Activated CD8-positive, alpha-beta memory T cell treated with anti-CD3 and anti-CD28 coated beads for 1 hour (primary cell): ENCODE measurements at places on chromosomes 2 and 18.

DNA sequence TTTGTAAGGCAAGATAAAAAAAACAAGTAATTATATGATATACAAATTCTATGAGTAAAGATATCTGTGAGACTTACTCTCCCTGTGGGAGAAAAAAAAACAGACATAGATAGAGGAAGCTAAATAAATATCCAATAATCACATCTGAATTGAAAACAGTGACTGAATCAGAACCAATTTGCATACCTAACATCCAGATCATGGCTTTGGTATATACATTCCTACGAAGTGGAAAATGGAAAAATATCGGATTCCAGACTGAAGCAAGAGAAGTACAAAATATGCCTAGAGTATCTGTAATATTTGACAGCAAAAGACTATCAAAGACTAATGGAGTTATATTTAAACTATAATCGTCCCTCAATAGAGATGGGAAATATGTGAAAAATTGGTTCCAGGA is 1108.1 kb upstream of the CHAC2 start:
- DNase-seq = no peak

- DNase-seq = no peak
Observed at GRCh38 chr2:98188351-98189046, 101.5 kb downstream of the VWA3B start.

- DNase-seq = no peak
Observed at GRCh38 chr2:175063741-175064140, 58.6 kb upstream of the CHN1 start.

GRCh38 chr2:121735518-121736074 is 1.1 kb downstream of the NIFK start:
- no peak for DNase-seq

GRCh38 chr2:190860985-190861680 is 19.5 kb upstream of the GLS start:
- DNase-seq = no peak

- DNase-seq = no peak
Observed at GRCh38 chr2:98601532-98602132, 6.7 kb downstream of the COA5 start.

- DNase-seq = peak; percentile 3
Observed at GRCh38 chr2:64454386-64455332, 697 bp downstream of the LGALSL start.

- no peak for DNase-seq
Observed at GRCh38 chr2:205405194-205405593, 277.1 kb upstream of the NRP2 start.

DNA sequence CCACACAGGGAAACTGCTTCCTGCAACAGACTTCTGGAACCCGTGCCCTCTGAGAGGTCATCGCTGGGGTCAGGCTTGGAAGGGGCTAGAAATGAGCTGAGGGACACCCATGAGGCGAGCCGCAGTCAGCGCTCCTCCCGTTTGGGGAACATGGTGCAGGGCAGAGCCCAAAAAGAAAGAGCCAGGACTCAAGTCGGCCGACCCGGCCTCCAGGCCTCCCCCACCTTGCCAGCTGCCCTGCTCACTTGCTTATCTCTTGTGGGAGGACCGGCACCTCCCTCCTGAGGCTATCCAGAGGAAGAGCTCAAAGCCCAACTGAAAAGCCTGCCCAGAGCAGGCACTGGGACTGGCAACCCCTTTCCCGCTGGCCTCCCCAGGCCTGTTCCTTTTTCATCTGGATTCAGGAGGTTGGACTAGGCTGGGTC is 43.6 kb downstream of the SCTR start:
- no peak for DNase-seq

GRCh38 chr2:134074619-134075018 is 179.3 kb upstream of the MGAT5 start:
- DNase-seq = no peak

DNA sequence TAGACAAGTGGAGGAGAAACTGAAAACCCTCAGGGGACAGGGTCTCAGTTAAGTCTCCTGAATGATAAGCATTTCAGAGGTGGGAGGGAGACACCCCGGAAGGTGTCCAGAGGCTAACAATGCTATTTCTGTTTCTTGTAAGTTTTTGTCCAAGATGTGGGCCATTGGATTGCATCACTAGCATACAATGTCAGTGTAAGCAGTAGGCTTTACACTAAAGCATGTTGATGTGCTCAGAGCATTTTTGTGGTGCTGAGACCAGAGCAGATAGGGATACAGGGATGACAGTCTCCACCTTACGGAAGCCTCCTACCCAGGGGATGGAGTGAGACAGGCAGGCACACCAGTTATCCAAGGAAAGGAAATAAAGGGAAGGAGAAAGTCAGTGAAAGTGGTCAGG is 2.2 kb upstream of the IL1R1 start:
- DNase-seq = no peak

DNA sequence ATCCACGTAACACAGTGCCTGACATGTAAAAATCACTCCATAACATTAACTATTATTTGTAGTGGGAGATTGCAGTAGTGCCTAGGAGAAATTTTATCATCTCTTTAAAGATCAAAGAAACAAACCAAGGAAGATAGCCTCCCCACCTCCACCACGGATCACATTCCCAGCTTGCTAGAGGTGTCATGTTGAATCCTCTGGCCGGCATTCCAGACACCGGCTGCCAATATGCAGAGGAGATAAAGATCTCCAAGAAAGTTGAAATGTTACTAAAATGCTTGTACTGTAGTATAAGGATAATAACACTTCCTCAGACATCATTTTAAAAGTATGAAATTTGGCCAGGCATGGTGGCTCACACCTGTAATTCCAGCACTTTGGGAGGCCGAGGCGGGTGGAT is 6.1 kb upstream of the ATG16L1 start:
- DNase-seq = no peak

DNA sequence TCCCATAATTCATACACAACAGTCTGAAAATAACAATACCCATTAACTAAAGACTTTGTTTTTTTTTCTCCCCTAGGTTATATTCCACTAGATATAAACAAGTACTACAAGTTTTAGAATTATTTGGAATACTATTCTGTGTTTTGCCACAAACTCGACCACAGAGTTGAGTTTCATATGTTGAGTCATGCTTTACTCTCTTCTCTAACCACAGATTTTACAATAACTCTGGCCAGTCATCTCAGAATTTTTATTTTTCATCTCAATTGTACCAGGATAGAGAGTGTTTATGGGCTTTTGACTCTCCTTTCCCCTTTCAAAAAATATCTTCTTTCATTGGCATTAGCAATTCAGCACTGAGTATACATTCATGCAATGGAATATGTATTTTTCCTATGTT is 348.7 kb upstream of the GALNT5 start:
- DNase-seq = no peak

DNA sequence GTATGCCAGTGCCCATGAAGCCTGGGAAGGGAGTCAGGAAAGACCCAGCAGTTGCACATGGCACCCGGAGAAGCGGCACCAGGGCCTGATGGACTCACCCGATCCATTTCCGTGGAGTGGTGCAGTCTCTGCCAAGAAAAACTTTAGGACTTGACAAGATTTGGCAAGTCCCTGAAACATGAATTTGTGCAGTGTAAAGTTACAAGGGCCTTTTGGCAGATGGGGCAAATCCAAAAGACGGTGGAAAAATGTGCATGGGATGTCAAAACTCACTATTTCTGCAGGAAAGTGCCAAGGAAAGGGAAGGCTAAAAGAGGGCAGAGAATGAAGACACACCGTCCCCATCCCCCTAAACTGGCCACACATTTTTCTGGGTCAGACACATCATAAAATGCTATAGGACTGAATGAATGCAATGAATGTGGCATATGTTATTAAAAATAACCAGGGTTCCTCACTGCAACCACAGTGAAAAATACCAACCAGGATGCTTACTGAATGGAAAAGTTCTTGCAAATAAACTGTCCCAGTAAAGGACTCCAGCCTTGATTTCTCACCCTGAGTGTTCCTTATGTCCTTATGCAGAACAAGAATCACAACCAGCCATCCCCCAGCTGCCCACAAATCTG is 173.5 kb upstream of the SIX2 start:
- DNase-seq = no peak

DNA sequence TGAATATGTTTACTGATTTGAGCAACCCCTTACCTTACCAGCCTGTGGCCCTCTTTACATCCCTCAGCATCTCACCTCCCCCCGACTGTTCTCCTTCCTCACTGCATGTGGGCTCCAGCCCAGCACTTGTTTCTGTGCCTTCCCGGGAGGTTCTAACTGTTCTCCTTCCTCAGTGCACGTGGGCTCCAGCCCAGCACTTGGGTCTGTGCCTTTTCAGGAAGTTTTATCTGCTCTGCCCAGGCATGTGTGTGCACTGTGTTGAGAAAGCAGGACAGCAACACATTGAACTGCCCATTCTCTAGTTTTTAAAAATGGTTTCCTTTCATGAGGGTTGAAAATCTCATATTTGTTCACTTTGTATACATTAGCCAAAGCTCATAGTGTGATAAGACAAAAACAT is 158.4 kb downstream of the ATP9B start:
- no peak for DNase-seq

- no peak for DNase-seq
Observed at GRCh38 chr2:109692013-109692743, 78.0 kb downstream of the SOWAHC start.

DNA sequence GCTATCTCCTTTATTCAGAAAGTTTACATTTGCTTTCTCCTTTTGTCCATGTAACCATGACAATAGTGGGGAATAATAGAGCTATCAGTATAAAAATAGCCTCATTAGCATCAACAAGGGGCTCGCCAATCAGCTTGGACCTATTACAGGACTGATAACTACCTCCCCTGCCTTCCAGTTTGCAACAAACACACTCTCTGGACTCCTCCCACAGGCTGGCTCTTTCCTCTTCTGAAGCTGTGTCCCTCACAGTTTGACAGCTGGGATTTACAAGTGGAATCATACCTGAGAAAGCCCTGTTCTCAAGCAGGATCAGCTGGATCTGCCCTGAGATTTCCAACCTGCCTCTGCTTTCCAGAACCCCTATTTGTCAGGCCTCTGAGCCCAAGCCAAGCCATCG is 162.5 kb downstream of the GRB14 start:
- no peak for DNase-seq

- DNase-seq = no peak
Observed at GRCh38 chr18:50327983-50328382, 40.5 kb upstream of the CXXC1 start.

DNA sequence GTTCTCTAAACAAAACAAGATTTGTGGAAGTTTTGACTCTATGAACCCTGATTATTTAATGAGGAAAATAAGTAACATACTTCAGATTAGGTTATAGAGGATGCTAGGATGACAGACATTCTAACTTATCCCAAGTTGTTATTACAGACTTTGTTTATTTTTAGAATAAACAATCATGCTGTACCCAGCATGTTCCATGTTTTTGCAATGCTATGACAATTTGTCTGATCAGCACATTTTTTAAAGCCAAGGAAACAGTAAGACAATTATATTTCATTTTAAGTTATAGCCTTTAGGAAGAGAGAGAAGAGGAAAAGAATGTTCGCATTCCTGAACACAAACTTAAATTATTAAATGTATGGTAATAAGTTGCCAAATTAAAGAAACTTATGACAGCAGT is 119.8 kb downstream of the KYNU start:
- no peak for DNase-seq

- DNase-seq = peak; percentile 94
Observed at GRCh38 chr2:201257956-201258665, 2.2 kb upstream of the CASP8 start.

GRCh38 chr18:8496186-8496585 is 113.1 kb upstream of the RAB12 start:
- no peak for DNase-seq

DNA sequence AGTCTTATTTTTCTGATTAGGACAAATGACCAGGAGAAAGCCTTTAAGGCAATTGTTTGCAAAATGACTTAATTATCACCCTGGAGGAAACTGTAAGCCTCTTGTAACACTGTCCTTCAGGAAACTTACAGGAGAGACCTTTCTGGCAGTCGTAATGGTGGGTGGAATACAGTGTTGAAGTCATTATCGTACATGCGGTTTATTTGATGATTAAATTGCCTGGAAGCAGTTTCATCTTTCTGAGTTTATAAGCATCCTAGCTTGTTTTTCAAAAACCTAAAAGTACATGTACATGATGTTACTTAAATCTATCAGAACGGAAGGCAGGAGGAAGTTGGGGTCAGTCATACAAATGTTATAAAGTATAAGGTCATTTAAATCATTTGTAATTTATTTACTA is 86.2 kb upstream of the RAB27B start:
- no peak for DNase-seq

- no peak for DNase-seq
Observed at GRCh38 chr2:11515490-11515981, 18.3 kb upstream of the GREB1 start.

- DNase-seq = no peak
Observed at GRCh38 chr2:106840818-106841217, 45.1 kb downstream of the ST6GAL2 start.

DNA sequence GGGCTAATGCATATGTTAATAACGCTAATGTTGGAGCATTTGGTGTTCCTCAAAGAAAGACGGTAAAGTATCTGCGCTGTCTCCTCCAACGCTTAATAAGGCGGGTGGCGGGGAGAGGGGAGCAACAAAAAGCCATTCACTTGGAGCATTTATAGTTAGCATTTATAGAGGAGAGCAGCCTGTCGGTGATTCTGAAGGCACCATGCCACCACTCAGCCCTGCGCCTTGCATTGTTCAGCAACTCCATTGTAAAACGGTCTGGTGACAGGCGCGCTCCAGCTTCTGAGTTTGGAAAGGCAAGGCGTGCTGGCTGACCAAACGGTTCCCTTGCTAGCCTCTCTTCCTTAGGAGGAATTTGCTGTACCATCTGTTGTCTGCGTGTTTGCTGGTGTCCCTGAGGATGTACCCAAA is 83.9 kb downstream of the LYPD1 start:
- DNase-seq = no peak

GRCh38 chr18:49537232-49537896 is 24.5 kb upstream of the LIPG start:
- DNase-seq = no peak

- no peak for DNase-seq
Observed at GRCh38 chr2:71422786-71423185, 30.6 kb upstream of the DYSF start.
